SK-N-DZ (cell line): ENCODE measurements at places on chromosomes 6 and 20.

DNA sequence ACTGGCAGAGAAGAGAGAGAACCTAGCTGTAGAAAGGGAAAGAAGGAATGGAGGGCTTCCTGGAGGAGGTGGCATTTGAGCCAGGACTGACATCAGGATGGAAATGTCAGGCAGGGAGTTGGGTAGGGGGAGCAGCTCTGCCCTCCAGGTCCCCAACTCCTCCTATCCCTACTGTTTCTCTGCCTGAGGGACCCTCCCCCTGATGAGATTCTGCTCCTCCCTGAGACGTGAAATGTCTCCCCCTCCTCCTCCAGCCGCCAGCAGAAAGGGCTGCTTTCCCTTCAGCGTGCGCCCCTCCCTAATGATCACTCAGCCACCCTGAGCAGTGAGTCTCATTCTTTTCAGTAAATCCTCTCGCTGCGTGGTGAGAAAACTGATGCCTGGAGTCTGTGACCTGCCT is 40.6 kb downstream of the HLA-DPB1 start:
- DNase-seq = no peak

- DNase-seq = no peak
Observed at GRCh38 chr6:102015431-102015830, 621.9 kb downstream of the GRIK2 start.

- DNase-seq = peak; percentile 55
Observed at GRCh38 chr20:1879369-1879768, 15.8 kb upstream of the SIRPA start.

DNA sequence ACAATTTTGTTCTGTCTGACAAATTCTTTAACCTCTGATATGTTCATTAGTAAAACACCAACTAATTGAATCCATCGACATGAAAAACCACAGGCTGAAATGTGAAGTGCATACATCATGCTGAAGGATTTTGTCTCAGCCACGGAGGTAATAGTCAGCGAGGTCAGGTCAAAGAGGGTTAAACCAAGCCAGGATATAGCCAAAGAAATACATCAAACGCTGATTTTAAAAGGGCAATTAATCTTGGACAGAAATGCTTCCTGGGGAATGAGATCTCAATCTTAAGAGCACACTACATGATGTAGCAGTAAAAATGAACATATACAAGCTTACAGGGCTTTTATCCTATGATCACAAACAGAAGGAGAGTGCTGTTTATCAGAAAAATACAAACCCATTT is 106.7 kb downstream of the PRDM1 start:
- peak; percentile 19 for DNase-seq

GRCh38 chr6:143141442-143141841 is 80.8 kb downstream of the AIG1 start:
- DNase-seq = no peak

DNA sequence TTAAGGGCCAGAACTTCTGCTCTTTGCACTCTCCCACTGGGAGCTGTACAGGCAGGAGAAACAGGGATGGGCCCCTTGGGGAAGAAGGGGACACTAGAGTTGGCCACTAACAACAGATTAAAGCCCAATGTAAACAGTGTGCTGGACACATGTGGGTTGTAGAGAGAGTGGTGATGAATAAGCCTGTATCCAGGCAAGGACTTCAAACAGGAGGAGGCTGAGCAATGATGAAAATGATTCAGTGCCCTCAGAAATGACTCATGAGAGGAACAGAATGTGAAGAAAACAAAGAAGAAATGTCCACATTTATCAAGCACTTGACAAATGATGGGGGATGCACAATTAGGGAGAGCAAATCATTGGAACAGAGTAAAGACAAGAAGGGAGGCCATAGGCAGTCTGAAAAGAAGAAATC is 242.3 kb downstream of the TBX18 start:
- DNase-seq = no peak

- DNase-seq = no peak
Observed at GRCh38 chr6:89667872-89668556, 29.5 kb upstream of the LYRM2 start.

DNA sequence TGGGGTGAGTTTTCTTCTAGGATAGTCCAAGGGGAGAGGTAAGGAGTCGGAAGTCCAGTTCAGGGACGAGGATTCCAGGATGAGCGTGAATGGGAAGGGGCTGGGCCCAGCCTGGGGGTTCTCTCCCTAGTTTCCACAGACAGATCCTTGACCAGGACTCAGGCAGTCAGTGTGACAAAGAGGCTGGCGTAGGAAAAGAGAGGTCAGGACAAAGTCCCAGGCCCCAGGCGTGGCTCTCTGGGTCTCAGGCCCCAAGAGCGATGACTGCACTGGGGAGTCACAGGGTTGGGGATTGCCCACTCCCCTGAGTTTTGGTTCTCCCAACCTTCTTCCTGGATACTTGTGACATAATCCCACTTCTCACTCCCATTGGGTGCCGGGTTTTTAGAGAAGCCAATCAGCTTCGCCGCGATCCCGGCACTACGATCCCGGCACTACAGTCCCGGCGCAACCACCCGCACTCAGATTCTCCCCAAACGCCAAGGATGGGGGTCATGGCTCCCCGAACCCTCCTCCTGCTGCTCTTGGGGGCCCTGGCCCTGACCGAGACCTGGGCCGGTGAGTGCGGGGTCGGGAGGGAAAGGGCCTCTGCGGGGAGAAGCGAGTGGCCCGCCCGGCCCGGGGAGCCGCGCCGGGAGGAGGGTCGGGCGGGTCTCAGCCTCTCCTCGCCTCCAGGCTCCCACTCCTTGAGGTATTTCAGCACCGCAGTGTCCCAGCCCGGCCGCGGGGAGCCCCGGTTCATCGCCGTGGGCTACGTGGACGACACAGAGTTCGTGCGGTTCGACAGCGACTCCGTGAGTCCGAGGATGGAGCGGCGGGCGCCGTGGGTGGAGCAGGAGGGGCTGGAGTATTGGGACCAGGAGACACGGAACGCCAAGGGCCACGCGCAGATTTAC is 46.2 kb upstream of the TRIM26 start:
- peak; percentile 83 for DNase-seq

- DNase-seq = no peak
Observed at GRCh38 chr6:152034631-152035030, 227.1 kb downstream of the ESR1 start.

GRCh38 chr6:42440027-42440426 is 11.7 kb downstream of the TRERF1 start:
- no peak for DNase-seq

DNA sequence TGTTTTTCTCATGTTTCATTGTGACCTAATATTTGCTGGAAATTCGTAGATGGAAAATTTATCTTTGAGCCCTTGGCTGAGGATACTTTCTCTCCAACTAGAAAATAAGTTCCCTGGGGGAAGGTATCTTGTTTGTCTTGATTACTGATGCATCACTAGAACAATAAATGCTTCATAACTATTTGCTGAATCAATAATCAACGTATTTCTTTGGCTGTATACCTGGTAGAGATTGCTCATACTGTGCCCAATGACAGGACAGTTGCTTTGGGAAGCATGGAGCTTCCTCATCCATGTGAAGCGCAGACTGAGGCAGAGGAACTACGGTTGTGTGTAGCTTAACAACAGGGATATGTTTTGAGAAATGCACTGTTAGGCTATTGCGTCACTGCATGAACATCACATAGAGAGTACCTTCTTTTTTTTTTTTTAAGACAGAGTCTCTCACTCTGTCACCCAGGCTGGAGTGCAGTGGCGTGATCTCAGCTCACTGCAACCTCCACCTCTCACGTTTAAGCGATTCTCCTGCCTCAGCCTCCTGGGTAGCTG is 34.2 kb upstream of the RPN2 start:
- no peak for DNase-seq

GRCh38 chr6:151325075-151326050 is 66.0 kb downstream of the ZBTB2 start:
- no peak for DNase-seq

- DNase-seq = no peak
Observed at GRCh38 chr6:125593746-125594145, 155.7 kb upstream of the HEY2 start.

DNA sequence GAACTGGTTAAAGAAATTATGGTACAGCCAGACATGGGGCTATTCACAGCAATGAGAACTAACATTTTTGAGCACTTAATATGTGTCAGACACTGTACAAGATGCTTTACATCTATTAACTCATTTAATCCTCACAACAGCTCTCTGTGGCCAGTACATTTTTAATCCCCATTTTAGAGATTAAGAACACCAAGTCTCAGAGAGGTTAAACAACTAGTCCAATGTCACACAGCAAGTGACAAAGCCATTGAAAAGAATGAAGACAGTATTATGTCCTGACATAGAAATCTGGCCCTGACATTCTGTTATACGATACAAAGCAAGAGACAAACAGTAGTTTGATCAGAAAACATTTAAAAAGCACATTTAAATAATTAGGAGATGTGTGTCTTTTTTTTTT is 3.8 kb upstream of the CSNK2A1 start:
- no peak for DNase-seq

- no peak for DNase-seq
Observed at GRCh38 chr6:175680-176079, 116.6 kb upstream of the DUSP22 start.

DNA sequence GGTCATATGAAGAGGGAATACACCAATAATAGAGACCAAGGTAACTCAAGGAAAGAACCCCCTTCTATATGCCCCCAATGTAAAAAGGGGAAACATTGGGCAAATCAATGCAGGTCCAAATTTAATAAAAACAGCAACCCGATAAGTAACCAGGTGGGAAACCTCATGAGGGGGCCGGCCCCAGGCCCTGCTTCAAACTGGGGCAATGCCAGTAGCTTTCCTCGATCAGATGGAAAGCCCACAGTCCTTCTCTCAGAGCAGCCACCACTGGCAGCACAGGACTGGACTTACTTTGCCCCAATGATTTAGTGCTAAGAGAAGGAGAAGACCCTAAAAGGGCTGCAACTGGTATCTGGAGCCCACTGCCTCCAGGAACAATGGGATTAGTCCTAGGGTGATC is 65.6 kb upstream of the ASCC3 start:
- no peak for DNase-seq

- no peak for DNase-seq
Observed at GRCh38 chr20:10665027-10665561, 8.7 kb downstream of the JAG1 start.

- DNase-seq = no peak
Observed at GRCh38 chr6:41186031-41186562, 14.9 kb downstream of the TREML2 start.

DNA sequence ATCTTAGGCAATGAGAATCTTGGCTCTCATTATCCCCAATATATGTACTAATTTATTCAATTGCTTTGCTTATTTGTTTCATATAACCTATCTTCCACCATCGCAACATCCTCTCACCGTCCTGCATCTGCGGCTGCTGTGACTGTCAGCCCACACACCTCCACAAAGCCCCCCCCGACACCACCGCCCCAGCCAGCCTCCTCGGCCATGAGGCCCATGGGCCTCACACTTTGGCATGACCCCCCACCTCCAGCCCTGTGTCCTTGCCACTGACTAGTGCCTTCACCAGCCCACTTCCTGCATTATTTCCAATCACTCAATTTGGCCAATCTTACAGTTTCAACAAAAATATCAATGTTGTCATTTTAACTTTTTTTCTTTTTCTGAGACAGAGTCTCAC is 60.7 kb upstream of the TOX2 start:
- no peak for DNase-seq

DNA sequence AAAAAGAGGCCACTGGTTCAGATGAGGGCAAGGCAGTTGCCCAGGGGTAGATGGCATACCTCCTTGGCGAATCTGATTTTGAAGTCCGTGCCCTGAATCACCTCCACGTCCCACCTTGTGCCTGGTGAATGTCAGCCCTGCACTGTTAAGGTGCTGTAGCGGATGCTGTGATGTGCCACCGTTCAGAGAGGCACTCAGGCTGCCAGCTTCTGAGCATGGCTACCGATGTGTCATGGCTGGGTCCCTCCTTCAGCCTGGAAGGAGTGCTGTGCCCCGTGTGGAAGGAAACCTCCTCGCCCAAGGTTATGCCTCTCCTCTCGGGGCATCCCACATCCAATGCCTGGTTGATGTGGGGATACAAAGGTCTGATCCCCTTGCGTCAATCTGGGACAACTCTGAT is 43.6 kb downstream of the UST start:
- DNase-seq = no peak

GRCh38 chr20:13274275-13274861 is 53.3 kb downstream of the ISM1 start:
- DNase-seq = no peak

DNA sequence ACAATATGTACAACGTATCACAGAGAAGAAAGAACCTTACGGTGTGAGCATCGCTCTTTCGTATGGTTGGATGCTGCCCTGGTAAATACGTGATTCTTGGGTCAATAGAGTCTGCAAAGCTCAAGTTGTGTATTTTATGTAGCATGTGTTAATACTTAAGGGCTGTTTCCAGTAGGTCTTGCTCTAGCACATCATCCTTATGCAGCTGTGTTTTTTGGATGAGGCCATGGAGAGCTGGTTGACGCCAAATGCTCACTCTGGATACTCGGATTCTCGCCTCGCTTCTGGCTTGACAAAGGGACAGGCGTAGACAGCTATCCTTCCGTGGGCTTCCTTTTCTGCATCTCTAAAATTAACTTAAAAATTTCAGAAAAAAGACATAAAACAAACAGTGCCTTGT is 38.9 kb downstream of the SNRNP48 start:
- DNase-seq = no peak

GRCh38 chr6:156126535-156126934 is 650.6 kb upstream of the ARID1B start:
- DNase-seq = no peak

DNA sequence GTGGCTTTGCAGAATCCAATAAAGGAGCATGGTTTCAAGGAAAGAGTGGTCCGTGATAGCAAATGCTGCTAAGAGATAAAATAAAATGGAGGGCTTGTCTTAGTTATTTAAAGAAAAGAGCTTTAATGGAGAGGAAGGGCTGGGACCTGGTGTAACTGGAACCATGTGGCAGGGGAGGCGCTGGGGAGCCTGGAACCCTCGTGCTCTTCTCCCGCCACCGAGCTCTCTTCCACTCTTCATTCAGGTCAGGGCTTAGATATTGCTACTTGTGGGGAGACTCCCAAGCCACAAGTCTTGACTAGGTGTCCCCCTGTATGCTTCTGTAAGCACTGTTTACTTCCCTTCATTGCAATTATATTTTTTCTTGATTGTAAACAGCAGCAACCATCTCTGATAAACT is 15.2 kb upstream of the ARFGEF3 start:
- no peak for DNase-seq

GRCh38 chr6:82040405-82041221 is 206.9 kb downstream of the IBTK start:
- peak; percentile 49 for DNase-seq

GRCh38 chr6:87628881-87629280 is 38.9 kb downstream of the ORC3 start:
- no peak for DNase-seq

DNA sequence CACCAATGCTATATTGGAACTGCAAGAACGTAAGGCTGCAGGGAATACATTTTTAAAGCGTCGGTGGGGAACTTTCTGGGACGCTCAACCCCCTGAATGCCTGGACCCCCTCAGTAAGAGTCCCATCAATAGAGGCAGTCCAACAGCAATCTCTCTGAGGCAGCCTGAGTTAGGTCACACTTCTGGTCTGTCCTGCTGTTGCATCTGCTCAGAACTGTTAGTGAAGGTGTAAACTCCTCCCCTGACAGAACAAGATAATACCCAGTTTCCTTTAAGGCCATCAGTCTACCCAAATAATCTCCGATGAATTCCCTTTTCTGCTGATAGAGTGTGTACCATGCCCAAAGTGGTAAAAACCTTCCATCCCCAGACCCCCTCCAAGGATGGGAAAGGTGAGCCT is 1.1 kb upstream of the RNGTT start:
- DNase-seq = no peak
